ENCODE measurements at places on chromosomes 2 and 18.

DNA sequence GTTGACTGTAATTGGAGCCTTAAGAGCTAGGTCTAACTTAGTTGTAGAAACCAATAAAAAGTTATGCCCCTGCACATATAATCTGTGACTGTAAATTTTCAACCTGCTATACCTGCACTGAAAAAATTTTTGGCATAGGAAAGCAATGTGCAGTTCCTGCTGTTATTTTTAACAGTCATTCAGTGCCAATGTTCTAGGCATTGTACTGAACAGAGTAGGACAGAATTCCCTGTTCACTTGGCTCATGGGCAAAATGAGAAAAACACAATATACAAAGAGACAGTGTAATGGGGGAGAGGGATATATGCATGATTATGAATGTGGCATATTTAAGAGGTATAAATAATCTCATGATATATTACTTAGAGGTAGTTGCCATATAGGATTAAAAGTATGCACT is 458.0 kb downstream of the TGIF1 start:
- no peak for DNase-seq

GRCh38 chr2:137367361-137367760 is 596.9 kb upstream of the HNMT start:
- no peak for DNase-seq

DNA sequence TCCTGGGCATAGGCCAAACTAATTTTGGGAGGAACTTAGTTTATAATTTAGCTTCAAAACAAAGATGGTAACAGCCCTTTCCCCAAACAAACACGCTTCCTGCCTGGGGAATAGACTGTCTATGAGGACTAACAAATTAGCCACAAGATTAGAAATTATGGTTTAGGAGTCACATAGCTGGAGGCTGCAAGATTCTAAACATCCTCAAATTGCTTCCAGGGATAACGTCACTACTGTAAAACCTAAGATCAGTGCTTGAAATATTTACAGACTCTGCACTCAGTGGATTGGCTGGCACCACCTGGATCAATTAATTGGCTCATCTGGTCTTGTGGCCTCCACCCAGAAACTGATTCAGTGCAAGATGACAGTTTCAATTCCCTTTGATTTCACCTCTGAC is 118.0 kb upstream of the TACR1 start:
- no peak for DNase-seq

- no peak for DNase-seq
Observed at GRCh38 chr18:6961331-6961730, 156.3 kb downstream of the LAMA1 start.

DNA sequence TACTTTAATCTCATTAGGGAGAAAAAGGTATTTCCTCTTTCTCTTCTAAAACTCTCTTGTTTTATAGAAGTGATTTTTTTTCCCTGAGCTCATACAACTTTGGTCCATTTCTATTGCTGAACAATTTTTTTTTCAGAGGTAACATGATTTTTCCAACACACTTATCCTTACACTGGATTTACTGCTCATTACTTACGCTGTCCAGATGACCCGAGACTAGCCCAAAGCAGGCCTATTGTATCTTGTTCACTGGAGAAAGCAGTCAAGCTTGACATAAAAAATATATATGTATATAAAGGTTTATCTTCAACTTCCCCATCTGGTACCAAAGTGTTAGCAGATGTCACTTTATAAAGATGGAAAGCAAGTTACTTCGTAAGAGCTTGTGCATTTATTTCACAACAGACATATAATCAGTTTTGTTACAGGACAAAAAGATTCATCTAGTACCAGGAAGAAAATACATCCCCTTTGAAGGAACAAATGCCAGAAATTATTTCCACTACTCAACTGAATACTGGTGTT is 70.4 kb upstream of the KIDINS220 start:
- DNase-seq, result no peak

GRCh38 chr2:110770404-110770958 is 38.1 kb downstream of the ACOXL start:
- no peak for DNase-seq

- DNase-seq, result no peak
Observed at GRCh38 chr18:57008001-57008686, 138.7 kb upstream of the BOD1L2 start.

DNA sequence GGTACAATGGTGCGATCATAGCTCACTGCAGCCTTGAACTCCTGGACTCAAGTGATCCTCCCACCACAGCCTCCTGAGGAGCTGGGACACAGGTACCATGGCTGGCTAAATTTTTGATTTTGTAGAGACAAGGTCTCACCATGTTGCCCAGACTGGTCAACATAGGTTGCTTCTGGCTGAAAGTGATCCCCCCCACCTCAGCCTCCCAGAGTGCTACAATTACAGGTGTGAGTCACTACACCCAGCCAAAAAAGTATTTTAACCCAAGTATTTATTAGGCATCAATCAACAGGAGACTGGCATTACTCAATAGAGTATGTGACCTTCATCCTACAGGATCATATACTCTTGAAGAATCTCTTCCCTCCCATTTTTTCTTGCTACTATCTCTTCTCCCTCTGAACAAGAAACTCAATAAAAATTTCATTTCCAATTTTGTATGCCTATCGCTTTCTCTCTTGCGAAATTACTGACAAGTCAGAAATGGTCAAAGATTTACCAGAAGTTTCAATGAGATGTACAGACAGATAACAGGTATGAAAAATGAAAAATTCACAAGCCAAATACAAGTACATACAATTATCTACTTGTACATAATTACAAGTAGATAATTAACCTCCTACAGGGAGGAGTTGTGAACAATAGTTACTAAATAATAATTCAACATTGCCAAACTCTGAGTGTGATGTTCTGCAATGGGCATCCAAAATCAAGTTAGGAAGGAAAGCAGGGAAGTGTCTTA is 34.9 kb upstream of the CCNT2 start:
- DNase-seq, result no peak

GRCh38 chr2:149246186-149246585 is 84.2 kb upstream of the LYPD6 start:
- no peak for DNase-seq

DNA sequence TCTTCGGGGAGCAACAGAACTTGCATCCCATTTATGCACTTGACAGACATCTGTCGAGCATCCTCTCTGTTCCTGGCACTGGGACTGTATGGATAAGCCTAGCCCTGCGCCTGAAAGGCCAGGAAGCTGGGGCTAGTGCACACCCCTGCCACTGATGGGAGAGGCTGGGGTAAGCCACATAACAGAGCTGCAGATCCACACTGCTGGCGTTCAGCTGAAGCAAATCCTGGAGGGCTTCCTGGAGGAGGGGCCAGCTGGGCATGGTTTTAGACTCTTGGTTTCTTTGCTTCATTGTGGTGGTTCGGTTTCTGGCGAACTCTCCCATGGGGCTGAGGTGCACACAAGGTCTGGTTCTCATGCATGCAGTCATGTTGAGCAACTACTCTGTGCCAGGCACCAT is 45.5 kb upstream of the FOSL2 start:
- no peak for DNase-seq

DNA sequence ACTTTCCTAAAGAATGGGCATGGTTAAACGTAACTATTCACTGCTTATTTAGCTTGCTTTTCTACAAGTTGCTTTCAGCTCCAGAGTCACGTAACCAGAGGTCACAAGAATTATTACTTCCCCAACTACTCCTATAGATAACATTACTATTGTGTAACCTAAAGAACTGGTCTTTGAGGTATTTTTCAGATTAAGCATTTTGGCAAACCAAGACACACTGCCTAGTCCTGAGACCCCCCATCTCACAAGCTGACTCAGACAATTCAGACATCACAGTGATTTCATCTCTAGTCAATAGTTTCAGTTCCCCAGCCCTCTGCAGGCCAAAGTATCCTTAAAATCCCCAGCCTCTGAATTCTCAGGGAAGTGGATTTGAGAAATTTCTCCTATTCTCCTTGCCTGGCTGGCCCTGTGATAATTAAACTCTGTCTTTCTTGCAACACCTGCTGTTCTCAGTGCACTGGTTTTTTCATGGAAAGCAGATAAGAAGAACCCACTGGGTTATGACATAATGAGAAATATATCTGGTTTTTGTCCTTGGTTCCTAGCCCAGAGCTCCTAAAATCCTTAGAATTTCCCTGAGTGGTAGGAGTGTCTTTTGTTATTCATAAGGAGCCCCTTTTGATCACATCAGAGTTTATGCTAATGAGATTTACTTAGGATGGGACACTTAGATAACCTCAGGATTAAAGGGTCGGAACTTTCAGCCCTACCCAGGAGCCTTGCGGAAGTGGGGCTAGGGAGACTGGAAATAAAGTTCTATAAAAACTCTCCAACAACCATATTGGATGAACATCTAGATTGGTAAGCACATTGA is 1310.8 kb upstream of the CHAC2 start:
- DNase-seq, result no peak

GRCh38 chr18:5524660-5525059 is 19.1 kb downstream of the EPB41L3 start:
- DNase-seq, result no peak

- no peak for DNase-seq
Observed at GRCh38 chr2:16475586-16475985, 190.0 kb downstream of the CYRIA start.

GRCh38 chr18:26700728-26701127 is 152.4 kb upstream of the KCTD1 start:
- no peak for DNase-seq

GRCh38 chr2:167209784-167210183 is 321.5 kb downstream of the XIRP2 start:
- DNase-seq, result no peak

GRCh38 chr2:217262911-217263310 is 403.0 kb upstream of the TNP1 start:
- no peak for DNase-seq

GRCh38 chr2:140998017-140998416 is 1132.8 kb downstream of the LRP1B start:
- DNase-seq, result no peak

DNA sequence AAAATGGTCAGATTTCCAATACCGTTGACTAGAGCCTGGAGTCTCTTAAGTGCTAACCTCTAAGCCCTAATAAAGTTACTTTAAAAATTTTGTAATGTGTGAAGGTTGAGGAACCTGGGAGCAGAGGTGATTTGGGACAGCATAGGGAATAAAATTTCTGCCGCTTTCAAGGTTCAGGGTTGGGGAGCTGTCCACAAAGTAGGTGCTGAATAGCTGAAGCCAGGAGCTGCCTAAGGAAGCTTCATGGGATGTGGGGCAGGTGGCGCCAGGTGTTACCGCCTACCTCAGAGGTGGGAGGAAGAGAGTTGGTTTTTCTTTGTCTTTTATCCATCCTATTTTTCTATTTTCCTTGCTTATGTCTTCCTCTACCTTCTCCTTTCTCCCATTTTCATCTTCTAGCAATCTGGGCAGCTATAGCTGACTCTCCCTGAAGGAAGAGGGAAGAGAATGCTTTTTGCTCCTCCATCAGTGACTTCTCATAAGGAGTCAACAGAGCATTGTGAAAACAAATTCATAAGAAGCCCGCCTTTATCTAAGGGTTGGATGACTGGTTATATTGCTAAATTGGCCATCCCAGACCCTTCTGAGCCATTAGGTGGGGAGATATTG is 178.7 kb downstream of the CLIP4 start:
- no peak for DNase-seq

DNA sequence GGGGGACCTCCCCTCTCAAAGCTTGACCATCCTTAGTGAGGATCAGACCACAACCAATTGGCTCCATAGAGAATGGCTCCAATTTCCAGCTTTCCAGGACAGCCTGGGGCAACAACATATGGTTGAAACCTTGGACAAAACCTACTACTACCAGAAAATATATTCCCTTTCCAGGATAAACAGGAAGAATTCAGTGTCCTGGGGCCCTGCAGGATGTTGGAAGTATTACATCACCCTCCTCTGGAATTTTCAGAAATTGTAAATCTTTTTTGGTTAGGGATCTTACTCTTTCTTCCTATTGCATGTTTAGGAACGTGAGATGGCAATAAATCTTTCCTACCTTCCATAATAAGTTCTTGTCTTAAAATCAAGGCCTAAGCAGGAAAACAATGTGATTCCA is 158.9 kb upstream of the MEIS1 start:
- no peak for DNase-seq

- DNase-seq, result no peak
Observed at GRCh38 chr2:133885847-133886246, 317.6 kb upstream of the NCKAP5 start.

- DNase-seq, result no peak
Observed at GRCh38 chr2:197929008-197929885, 124.9 kb downstream of the PLCL1 start.

DNA sequence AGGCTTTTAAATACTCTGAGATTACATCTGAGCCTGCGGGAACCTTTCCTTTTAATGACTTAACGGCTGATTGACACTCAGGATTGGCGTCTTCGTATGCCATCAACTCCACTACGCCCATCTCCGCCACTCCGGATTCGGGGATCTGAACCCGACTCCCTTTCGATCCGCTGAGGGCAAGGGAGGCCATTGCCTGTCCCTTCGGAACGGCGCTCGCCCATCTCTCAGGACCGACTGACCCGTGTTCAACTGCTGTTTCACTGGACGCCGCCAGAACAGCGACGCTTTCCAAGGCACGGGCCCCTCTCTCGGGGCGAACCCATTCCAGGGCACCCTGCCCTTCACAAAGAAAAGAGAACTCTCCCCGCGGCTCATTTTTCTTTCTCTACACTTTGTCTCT is 90.4 kb downstream of the PID1 start:
- no peak for DNase-seq
